ENCODE measurements at places on chromosomes 3 and 15. TPM values are rescaled to one million over a fixed set of nuclear protein-coding genes. Genes with fewer than 3 reads are reported as not detected.
A peak's percentile ranks its signal among the peaks of the same experiment; 100 is the strongest.

Gene USP50
- not detected for total RNA-seq

Gene HCLS1
- 76.5 TPM for total RNA-seq

DNA sequence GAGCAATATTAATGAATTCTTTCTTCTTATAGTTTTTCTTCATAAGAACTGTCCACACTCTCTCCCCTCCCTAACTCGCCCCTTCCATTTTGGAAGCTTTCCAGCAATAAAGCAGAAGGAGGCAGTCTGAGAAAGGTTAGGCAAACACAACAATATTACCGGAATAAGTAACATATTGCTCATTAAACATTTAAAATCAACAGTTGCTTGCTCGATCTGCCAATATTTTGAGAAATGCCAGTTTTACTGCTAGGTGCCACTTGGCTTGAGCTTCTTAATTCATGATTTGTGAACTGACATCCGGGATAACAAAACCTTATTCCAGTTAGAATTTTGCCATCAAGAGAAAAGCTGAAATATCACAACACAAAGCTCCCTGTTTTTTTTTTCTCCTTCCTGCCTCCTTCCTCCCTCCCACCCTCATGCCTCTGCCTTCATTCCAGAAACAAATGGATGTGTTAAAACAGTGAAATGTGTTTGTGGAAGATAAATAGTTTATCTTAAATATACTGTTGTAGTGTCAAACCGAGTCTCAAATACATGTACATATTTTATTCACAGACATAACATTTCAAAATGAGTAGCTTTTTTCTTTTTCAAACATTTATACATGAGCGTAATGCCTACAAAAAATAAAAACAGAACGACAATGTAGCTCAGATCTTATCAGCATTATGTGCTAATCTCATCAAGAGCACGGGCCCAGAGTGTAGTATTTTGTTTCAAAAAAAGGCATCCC is 253.7 kb downstream of the GAP43 start:
- no peaks in the 10 kb centered on the region for H3K27me3 ChIP-seq
- no peaks in the 10 kb centered on the region for H3K36me3 ChIP-seq
- no peak for DNase-seq
- H3K27ac ChIP-seq = no peak overlapping the region

DNA sequence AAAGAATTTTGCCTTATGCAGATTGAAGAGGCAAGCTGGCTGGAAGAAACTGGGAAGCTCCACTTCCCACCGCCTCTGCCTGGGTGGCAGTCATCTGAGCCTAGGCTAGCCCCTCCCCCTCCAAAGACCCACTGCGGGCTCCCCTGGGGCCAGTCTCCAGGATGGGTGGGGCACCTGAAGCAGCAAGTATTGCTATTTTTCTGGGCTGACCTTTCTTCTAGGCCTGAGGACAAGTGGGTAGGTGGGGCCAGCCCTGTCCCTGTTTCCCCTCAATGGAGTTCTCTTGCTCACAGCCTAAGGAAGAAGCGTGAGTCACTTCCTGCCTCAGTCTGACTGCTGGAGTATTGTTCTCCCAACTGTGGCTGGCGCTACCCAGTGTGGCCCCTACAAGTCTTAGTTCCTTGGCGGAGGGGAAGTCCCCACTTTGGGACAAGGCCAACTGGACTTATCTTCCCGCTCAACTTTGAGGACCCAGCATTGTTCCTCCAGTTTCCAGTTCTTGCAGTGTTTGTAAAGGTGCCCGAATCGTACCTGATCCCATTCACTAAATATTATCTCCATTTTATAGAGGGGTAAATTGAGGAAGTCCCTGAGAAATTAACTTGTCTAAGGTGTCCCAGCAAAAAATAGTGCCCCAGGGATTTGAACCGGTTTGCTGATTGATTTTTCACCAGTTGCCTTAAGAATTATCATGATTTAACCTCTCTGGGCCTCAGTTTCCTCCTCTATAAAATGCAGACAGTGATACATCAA is 1.4 kb downstream of the FURIN start:
- H3K36me3 ChIP-seq = no peaks in the 10 kb centered on the region
- no peaks in the 10 kb centered on the region for H3K27me3 ChIP-seq
- peak overlapping the region; percentile 96 for H3K27ac ChIP-seq
- peaks cover 56% of the 10 kb centered on the region for H3K4me1 ChIP-seq
- H3K4me3 ChIP-seq = peak overlapping the region; percentile 85
- peak; percentile 90 for DNase-seq

DNA sequence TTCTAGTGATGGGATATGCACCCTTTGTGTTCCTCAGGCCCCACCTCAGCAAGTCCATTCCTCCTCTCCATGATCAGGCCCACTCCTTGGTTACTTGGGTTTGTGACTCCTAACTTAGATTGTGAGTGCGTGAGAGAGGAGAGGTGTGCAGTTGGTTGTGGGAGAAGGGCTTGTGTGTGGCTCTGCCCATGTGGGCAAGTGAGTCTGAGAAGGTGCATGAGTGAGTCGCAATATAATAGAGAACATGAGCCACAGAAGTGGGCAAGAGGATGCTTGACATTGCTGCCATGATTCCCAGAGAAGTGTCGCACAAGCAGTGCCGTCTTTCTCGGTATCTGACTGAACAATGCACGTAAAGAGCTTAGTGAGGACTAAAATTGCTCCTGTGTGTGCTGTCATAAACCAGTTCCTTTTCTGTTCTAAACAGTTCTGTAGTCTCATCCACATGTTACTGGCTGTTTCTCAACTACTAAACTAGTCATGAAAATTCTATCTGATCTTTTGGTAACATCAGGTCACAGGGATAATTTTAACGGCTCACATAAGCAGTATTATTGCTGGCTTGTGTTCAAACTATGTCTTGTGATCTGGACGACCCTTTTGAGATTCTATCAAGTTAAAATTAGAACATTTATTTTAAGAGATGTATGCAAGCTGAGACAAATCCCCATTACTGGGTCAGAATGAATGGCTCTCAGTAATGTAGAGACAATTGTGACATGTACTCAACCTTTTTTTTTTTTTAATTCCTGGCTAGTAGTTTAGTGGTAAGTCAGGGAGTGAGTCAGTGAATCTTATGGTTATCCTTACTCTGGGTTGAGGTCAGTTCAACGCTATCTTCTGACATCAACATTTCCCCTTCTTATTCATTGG is 25.6 kb downstream of the GYG1 start:
- no peak for DNase-seq
- H3K4me1 ChIP-seq = no peaks in the 10 kb centered on the region
- H3K27me3 ChIP-seq = no peaks in the 10 kb centered on the region
- no peak overlapping the region for H3K27ac ChIP-seq
- peaks cover 34% of the 10 kb centered on the region for H3K36me3 ChIP-seq
- no peak overlapping the region for H3K4me3 ChIP-seq

DNA sequence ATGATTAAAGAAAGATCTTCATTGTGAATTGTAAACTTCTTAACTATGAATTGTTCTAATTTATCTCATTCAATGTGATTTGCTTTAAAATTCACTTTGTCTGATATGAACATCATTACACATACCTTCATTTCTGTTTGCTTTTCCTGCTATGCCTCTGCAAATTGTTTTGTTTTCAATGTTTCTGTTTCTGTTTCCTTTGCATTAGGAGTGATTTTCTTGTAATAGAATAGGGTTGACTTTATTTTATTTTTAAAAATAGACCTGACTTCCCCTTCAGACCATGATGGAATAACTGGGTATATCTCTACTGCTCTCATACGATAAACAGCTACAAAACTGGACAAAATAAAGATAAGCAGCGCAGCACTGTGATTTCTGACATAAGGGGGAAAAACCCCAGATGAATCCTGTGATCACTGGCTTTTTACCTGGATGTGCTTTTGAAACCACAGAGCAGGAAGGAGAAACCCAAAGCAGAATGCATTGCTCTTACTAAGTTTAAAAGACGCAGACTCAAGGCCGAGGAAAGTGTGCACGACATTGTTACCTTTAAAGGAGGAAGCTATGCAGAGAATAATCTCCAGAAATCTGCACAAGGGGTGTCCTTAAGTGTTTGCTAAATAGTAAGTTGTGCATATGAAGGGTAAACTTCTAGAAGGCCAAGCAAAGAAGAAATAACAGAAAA is 420.2 kb downstream of the TBC1D5 start:
- H3K27ac ChIP-seq = no peak overlapping the region
- no peaks in the 10 kb centered on the region for H3K27me3 ChIP-seq
- no peaks in the 10 kb centered on the region for H3K36me3 ChIP-seq
- no peaks in the 10 kb centered on the region for H3K4me1 ChIP-seq
- DNase-seq = no peak

DNA sequence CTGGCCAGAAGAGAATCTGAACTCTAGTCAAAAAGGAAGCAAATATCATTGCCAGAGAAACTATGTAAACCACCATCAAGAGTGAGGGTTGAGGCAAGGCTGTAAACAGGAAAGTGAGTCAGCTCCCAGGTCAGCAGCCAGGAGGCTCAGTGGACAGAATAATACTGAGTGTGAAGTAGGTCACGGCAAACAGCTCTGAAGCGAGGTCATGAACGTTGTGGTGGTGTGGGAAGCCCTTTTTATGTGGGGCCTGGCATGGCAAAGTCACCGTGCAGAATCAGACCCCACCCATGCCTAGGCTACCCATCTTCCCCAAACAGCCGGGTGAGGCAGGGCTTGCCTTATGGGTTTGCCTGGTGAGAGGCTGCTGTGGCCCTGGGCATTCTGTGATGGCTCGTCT is 43.9 kb downstream of the THBS1 start:
- no peak overlapping the region for H3K4me3 ChIP-seq
- DNase-seq = no peak
- H3K27ac ChIP-seq = peak overlapping the region; percentile 56
- H3K27me3 ChIP-seq = no peaks in the 10 kb centered on the region
- no peaks in the 10 kb centered on the region for H3K36me3 ChIP-seq

- H3K4me3 ChIP-seq = no peak overlapping the region
- H3K36me3 ChIP-seq = no peaks in the 10 kb centered on the region
- no peak overlapping the region for H3K27ac ChIP-seq
- H3K4me1 ChIP-seq = no peaks in the 10 kb centered on the region
- DNase-seq = no peak
These were observed 615.6 kb upstream of the DPPA4 start for GRCh38 chr3:109952924-109953323.

GRCh38 chr3:179247289-179248015 is 3.5 kb downstream of the KCNMB3 start:
- H3K36me3 ChIP-seq = no peaks in the 10 kb centered on the region
- no peak overlapping the region for H3K27ac ChIP-seq
- no peak for DNase-seq
- H3K4me3 ChIP-seq = no peak overlapping the region
- no peaks in the 10 kb centered on the region for H3K27me3 ChIP-seq

Data from upper lobe of right lung (tissue), 1 donor.